ENCODE measurements at places on chromosomes 1 and 21.

DNA sequence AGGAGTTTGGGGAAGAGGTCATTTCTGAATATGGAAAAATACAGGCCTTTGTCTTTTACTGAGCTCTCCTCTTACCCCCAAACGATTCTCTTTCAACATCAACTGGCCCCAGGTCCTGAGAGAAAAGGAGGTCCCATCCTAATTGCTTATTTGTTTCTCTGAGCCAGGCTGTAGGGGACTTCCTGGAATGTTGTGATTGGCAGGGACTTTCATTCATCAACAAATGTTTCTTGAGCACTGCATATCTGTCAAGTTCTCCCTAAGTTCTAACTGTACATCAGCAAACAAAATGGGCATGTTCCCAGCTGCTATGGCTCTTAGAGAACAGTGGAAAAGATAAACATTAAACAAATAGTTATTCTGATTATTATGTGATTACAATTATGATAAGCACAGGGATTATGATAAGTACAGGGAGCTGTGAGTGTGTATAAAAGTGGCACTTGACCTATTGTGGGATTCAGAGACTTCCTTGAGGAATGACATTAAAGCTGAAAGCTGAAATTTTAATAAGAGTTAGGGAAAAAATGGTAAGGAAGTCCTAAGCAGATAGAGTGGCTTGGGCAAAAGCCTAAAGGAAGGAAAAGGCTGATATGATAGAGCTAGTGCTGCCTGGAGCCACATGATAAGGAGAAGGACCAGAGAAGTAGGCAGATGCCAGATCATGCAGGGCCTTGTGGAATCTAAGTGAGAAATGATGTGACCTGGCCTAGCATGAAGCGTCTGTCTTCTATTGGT is 11.6 kb downstream of the GPX7 start:
- no peak for DNase-seq

GRCh38 chr1:70504176-70504820 is 93.2 kb downstream of the CTH start:
- no peak for DNase-seq

- no peak for DNase-seq
Measured at GRCh38 chr1:184052750-184053149, 1.2 kb downstream of the TSEN15 start.

GRCh38 chr1:85798419-85798818 is 90.2 kb upstream of the ZNHIT6 start:
- no peak for DNase-seq

GRCh38 chr1:53087332-53088285 is 25.6 kb downstream of the PODN start:
- DNase-seq = no peak

DNA sequence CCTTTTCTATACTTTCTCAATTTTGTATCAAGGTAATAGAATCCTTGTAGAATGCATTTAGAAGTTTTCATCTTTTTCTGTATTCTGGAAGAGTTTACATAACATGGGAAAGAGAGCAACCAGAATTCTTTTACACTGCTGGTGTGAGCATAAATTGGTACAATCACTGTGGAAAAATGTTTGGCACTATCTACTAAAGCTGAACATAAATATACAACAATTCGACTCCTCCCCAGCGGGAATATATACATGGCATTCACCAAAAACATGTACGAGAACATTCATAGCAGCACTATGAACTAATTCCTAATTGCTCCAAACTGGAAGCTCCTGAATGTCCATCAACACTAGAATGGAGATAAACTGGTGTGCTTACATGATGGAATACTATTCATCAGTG is 1.8 kb upstream of the ACBD6 start:
- DNase-seq = no peak

DNA sequence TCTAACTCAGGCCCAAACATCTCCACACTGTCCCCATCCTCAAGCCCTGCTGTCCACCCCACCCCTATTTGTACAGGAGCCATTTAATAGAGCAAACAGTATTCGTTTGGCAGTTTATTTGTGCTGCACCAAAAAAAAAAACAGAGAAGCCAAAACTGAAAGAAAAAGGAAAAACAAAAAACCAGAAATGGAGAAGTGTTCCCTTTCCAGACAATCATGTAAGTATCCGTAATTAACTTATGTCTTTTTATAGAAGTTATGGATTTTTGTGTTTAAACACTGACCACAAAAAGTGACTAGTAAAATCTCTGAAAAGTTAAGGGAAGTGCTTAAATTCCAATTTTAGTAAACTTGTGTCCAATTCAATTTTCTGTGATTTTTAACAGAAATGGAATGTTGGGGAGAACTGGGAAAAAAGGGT is 40.4 kb upstream of the ZBTB18 start:
- no peak for DNase-seq

GRCh38 chr1:1291548-1292441 is 11.6 kb downstream of the SCNN1D start:
- peak; percentile 51 for DNase-seq

DNA sequence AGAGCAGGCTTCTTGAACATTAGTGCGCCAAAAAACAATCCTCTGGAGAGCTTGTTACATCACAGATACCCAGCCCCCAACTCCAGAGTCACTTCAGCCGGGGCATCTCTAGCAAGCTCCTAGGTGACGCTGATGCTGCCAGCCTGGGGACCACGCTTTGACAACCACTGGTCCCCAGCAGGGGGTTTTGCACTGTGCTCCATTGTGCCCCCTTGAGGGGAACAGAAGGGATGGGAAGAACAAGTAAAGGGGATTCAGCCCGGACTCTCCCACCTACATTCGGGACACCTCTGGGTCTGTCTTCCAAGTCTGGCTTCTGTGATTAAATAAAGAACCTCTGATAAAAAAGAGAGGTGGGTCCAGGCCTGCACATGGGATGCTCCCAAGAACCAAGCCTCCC is 60.4 kb downstream of the ATP5PO start:
- DNase-seq = no peak

- no peak for DNase-seq
Measured at GRCh38 chr1:74235153-74235552, at the start of gene TNNI3K. TSS of gene TNNI3K (plus strand) at chr1:74235387. CDS start at chr1:74235452, 65 bp downstream.

GRCh38 chr21:28877318-28877884 is 115.3 kb downstream of the LTN1 start:
- no peak for DNase-seq

GRCh38 chr1:31772669-31773248 is 8.6 kb upstream of the ADGRB2 start:
- DNase-seq = no peak

GRCh38 chr1:77825131-77825709 is 45.8 kb downstream of the MIGA1 start:
- no peak for DNase-seq

GRCh38 chr21:35528116-35529042 is 479.3 kb upstream of the RUNX1 start:
- peak; percentile 31 for DNase-seq

- no peak for DNase-seq
Measured at GRCh38 chr1:235342039-235342438, 13.7 kb downstream of the GGPS1 start.

DNA sequence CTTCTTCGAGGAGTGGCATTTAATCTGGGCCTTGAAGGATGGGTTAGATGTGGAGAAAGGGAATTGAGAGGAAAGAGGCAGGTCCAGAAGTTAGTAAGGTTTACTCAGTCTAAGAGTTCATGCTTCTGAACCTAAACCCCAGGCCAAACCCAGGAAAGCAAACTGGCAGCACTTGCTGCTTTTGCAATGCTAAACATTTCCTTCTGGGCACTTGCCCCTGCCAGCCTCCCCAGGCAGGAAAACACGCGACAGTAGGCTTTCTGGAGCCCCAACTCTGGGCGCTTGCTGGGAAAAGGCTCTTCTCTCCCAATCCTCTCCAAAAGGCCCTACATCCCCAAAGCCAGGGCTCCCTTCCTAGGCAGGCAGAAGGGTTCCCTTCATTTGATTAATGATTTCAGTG is 2.5 kb downstream of the OLFML2B start:
- DNase-seq = no peak

DNA sequence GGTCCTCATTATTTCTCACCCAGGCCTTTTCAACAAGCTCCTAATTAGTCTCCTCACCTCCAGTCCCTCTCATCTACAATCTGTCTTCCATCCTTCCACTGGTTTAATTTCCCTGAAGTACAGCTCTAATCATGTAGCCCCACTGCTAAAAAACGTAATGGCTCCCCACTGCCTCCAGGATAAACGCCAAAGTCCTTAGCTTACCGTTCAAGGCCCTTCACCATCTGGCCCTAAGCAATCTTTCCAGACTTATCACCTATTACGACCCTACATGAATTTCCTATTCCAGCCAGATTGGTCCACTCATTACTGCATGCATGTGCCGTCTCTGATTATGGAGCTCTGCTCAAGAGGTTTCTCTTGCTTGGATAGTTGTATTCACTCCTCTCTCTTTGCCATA is 83.1 kb upstream of the DAB1 start:
- DNase-seq = no peak

DNA sequence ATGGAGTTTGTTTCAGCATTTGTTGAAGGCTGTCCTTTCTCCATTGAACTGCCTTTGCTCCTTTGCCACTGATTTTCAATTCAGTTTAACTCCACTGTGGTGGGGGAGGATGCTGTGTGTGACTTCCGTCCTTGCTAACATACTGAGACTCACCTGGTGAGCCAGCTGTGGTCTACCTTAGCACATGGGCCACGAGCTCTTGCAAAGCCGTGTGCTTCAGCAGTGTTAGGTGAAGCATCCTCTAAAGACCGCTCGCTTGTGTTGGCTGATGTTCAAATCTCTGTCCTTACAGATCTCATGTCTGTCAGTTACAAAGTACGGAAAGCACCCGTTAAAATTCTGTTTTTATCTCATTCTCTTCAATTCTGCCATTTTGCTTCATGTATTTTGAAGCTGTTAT is 3.6 kb upstream of the SPATC1L start:
- DNase-seq = no peak

- DNase-seq = peak; percentile 85
Measured at GRCh38 chr21:42107881-42108553, 36.9 kb downstream of the UMODL1 start.

DNA sequence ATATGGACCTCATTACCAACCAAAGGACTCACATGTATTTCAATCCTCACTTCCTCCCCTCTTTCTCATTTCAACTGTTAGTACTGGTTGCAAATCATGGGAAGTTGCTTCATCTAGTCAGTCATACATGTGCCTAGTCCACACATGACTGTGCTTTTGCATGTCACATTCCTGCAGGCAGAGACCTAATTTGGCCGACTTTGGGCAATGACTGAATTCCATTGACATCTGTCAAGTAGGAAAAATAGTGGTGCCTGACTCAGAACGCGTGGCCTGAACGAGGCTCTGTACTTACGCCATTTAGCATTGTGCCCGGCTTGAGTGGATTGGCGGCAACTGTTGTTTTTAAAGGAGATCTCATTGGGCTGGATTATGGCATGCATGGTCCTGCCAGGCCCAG is 18.0 kb downstream of the PTPRU start:
- DNase-seq = no peak

- no peak for DNase-seq
Measured at GRCh38 chr1:221756830-221757551, 15.1 kb upstream of the DUSP10 start.

DNA sequence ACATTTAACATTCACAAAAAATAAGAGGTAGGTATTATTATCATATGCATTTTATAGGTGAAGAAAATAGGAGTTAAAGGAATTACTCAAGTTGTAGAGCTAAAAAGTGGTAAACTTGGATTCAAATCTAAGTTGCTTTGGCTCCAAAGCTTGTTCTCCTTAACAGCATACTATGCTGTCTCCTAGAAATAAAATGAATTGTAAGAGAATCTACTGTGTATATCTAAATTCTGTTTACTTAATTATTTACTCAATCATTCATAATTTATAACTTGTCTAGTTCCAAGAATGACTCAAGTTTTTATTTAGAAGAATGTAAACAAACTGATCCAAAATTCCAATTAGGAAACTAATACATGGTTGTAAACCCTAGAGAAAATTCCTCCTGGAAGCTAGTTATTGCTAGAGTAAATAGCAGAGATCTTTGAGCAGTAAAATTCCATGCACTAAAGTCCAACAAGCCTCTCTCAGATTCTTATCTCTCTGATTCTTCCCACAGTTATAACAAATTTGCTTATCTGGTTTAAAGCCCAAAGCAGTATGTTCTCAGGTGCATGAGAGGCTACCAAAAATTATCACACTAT is 132.5 kb upstream of the DPT start:
- no peak for DNase-seq

GRCh38 chr1:204358605-204359004 is 1.1 kb downstream of the PLEKHA6 start:
- no peak for DNase-seq

DNA sequence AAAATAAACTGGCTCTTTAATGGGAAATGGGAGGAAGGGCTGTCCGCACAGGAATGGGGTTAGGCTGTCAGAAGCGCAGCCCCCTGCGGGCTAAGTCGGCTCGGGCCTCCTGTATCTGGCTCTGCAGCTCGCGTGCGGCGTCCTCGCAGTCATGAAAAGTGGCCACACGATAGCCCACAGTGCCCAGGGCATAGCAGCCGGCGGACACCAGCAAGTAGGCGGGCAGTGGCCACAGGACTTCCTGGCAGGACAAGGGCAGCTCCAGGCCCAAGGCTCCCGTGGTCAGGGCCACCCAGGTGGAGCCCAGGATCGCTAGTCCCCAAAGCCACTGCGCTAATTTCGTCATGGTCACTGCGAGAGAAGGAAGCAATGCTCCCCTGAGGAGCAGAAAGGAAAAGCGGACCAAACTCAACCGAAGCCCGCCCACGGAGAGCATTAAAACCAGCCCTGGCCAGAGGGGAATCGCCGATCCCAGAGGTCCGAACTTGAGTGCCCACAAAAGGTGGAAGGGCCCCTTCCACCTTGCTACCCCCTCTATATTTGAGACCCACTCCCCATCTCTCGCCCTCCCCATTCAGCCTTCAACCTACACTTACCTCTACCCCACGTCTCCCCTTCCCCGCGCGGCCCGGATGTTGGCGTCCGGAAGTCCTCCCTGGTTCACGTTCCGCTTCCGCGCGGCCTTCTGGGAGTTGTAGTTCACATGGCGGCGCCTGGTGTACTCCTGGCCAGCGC is at the start of gene DPM3:
DPM3 (minus strand) TSS at position 637 of the 735 bp plus-strand sequence; CDS start at position 346, 291 bp downstream.
- DNase-seq = peak; percentile 91

GRCh38 chr1:78427506-78427905 is 63.3 kb upstream of the PTGFR start:
- no peak for DNase-seq

DNA sequence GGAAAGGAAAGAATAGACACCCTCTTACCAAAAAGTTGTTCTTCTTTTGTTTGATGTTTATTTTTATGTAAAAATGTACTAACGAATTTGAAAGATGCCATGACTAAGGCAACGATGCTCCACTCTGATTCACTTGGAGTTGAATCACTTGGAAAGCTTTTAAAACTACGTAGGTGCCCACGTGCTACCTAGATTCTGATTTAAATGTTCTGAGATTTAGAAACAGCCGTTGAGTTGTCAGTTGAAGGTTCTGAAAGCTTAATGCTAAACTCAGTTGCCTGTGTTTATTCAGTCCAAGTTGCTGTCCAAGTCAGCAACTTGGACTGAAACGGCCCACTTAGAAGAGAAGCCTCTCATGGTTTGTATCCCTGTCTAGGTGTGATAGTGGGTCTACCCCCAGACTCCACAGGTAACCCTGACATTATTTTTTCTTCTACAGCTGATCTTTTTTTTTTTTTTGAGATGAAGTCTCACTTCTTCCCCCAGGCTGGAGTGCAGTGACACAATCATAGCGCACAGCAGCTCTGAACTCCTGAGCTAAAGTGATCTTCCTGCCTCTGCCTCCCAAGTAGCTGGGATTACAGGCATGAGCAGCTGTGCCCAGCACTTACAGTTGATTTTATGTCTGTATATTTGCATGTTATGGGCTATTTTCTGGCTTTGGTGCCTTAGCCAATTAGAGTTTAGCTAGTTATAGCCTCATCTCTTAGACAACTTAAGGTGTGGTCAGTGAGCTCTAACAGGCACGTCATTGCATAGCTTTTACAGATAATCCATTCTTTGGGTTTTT is 1.4 kb upstream of the VAMP4 start:
- no peak for DNase-seq
